ENCODE measurements at places on chromosomes 3 and 15. TPM values are rescaled to one million over a fixed set of nuclear protein-coding genes. Genes with fewer than 3 reads are reported as not detected.

DNA sequence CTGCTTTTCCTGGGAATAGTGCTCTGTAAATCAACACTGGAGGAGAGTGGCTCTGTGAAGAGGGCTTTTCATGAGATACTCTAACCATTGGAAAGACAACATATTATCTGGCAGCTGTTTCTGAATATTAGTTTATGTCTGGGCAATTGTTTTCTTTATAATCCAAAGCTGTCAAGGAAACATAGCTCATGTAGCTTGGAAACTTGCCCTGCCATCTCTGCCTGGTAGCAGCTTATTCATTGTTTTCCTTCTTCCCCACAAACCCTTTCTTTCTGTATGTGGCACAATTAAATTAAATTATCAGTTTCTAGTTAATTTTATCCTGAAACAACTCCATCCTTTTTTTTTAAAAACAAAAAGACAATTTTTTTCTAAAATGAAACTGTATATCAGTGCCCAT is 160.0 kb downstream of the EDEM1 start:
- no peak for DNase-seq

DNA sequence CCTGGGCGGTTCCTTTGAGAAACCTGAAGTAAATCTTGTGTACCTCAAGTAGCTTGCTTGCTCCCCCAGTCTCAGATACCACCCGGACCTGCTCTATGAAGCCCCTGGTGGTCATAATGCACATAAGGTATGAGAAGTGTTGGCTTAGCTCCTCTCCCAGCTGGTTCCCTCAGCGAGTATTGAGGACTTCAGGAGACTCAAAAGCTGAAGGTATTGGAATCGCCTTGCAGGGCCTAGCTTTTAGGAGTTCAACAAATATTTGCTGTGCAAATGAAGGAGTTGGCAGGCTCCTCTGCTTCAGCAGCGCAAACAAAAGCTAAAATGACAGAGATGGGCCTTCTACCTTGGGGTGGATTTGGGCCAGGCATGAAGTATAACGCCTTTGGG is 1.7 kb downstream of the CMTM8 start:
- DNase-seq: no peak

GRCh38 chr3:123076496-123077418 is 9.9 kb downstream of the PDIA5 start:
- peak; percentile 77 for DNase-seq

DNA sequence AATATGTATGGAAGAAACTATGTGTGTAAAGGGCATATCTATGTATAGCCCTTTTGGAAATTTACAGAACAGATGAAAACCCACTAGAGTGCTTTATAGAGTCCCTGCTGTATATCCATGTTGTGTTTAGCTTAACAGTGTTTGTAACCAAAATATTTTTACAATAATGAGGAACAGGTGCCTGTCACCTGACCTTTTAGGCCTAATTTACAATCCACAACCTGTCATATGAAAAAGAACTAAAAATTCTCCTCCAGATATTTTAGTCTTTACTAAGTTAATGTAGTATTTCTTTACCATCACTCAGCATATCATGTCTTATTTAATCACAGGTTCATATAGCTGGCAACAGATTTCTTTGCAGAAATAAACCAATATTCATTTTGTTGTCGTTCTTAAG is 16.4 kb upstream of the SATB1 start:
- no peak for DNase-seq

DNA sequence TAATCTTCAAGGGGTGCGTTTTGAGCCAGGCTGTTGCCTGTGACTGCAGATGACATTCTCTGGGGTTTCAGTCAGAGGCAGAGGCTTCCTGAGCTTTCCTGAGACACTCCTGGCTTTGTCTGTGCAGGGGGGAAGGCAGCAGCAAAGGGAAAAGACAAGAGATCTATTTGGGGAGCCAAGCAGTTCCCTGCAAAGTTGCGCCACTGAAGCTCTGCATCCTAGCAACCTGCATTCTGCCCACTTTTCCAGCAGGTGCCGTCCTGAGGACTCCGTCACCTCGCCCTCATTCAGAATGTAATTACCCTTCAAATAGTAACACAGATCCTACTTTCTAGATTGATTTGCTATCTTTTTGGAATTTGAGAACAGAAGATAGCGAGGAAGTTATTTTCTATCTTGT is 1.9 kb upstream of the TMEM158 start:
- no peak for DNase-seq

- DNase-seq: peak; percentile 11
These were observed 46.4 kb upstream of the KLF13 start for GRCh38 chr15:31280046-31280830.

GRCh38 chr3:68403741-68404140 is 528.6 kb downstream of the TAFA4 start:
- DNase-seq: no peak

TLR9 gene
- total RNA-seq: 0.26 TPM

PLSCR1 gene
- 23.9 TPM for total RNA-seq
